ENCODE measurements at places on chromosomes 5 and 9.

- DNase-seq, result no peak
These were observed 57.0 kb upstream of the LMX1B start for GRCh38 chr9:126556560-126557250.

GRCh38 chr5:80082731-80083100 lies 47.6 kb downstream of the THBS4 start:
- DNase-seq, result peak; percentile 83

- no peak for DNase-seq
These were observed 13.1 kb upstream of the TRIM14 start for GRCh38 chr9:98132158-98132557.

GRCh38 chr5:136213919-136214493 lies 21.0 kb upstream of the SMIM32 start:
- DNase-seq, result no peak

DNA sequence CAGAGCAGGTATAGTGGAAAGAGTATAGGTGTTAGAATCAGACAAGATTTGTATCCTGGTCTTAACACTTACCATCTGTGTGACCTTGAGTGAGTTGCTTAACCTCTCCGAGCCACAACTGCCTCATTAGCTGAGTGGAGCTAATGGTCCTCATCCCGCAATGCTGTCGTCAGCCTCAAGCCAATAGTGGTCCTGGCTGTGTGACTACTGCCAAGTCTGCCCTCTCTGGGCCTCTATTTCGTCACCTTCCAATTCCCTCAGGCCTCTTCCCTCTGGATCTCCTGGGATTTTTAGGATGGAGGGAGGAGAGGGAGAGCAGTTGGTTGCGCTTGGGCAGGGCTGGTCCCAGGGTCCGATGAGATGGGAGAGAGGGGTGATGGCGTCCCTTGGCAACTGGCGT lies 41.6 kb downstream of the STOM start:
- no peak for DNase-seq

- no peak for DNase-seq
These were observed 52.5 kb downstream of the UIMC1 start for GRCh38 chr5:176954050-176954449.

GRCh38 chr5:88691945-88692868 lies 190.8 kb downstream of the MEF2C start:
- DNase-seq, result no peak

DNA sequence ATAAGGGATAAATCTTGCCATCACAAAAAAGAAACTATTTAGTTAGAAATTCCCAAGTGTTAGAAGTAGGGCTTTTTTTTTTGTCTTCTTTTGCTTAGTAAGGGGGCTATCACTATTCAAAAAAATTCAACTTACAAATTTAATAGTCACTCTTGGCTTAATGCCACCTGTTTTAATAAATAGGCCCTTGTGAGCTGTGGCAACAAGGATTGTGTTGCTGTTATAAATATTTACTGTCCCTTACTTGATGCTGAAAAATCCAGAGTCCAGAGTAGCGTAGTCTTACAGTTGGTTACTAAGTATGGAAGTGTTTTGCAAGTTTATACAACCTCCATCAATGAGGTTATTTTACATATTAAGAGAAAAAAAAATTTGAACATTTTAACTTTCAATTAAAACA lies 21.4 kb upstream of the CEP78 start:
- no peak for DNase-seq

- peak; percentile 24 for DNase-seq
These were observed 71.6 kb downstream of the NNT start for GRCh38 chr5:43674536-43674935.

- DNase-seq, result no peak
These were observed 560.5 kb downstream of the IRX1 start for GRCh38 chr5:4156153-4156552.

- DNase-seq, result peak; percentile 40
These were observed 35.2 kb upstream of the PLEKHG4B start for GRCh38 chr5:56561-57290.

GRCh38 chr9:4686112-4686511 lies 6.7 kb downstream of the CDC37L1 start:
- no peak for DNase-seq

DNA sequence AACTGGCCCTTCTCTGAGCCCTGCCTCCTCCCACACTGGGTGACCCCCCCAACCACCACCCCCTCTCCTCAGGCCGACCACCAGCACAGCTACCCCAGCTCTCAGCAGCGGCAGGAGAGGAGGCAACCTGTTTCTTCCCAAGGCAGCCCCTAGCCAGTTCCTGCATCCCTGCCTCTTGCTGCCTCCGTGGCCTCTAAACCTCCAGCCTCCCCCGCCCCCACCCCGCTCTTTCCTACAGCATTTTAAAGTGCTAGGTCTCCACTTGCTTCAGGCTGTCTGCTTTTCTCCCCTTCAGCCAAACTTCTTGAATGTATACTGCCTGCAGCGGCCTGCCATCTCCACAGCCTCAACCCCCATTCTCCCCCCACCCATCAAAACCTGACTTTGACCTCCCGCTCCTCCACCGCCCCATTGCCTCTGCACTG lies 135.6 kb downstream of the DAB2IP start:
- DNase-seq, result no peak

DNA sequence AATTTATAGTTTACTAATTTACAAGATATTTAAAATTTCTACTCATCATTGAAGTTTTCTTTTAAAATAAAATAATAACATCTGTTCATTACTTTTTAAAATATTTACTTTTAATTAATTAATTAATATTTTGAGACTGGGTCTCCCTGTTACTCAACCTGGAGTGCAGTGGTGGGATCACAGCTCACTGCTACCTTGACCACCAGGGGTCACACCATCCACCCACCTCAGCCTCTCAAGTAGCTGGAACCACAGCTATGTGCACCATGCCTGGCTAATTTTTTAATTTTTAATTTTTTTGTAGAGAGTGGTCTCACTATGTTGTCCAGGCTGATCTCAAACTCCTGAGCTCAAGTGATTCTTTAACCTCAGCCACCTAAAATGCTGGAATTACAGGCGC lies 1013.6 kb downstream of the CDH9 start:
- DNase-seq, result no peak
